CD4-positive, alpha-beta memory T cell (primary cell): ENCODE measurements at places on chromosomes 6 and 20.

- no peak for DNase-seq
Observed at GRCh38 chr6:17418281-17419188, 25.1 kb downstream of the CAP2 start.

DNA sequence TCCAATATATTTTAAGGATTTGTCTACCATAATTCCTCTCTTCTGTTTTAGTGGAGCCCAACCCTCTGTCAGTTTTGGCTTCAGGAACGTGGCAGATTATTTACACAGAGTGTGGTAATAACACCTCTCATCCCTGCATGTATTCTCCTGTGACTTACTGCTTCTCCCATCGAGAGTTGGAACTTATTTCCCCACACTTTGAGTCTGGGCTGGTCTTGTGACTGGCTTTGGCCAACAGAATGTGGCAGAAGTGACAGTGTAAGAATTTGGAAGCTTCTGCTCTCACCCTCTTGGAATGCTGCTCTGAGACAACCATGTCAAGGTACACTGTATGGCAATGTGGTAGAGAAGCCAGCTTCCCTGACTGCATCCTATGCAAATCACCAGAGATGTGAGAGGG, 407.7 kb downstream of the EPM2A start:
- DNase-seq: no peak

GRCh38 chr6:43250992-43251373, 7.7 kb downstream of the TTBK1 start:
- no peak for DNase-seq

GRCh38 chr6:46661483-46661882, 8.7 kb downstream of the SLC25A27 start:
- no peak for DNase-seq

- DNase-seq: peak; percentile 25
Observed at GRCh38 chr6:7112741-7113313, 5.1 kb downstream of the RREB1 start.

- DNase-seq: no peak
Observed at GRCh38 chr6:135146162-135146934, 34.8 kb upstream of the MYB start.

DNA sequence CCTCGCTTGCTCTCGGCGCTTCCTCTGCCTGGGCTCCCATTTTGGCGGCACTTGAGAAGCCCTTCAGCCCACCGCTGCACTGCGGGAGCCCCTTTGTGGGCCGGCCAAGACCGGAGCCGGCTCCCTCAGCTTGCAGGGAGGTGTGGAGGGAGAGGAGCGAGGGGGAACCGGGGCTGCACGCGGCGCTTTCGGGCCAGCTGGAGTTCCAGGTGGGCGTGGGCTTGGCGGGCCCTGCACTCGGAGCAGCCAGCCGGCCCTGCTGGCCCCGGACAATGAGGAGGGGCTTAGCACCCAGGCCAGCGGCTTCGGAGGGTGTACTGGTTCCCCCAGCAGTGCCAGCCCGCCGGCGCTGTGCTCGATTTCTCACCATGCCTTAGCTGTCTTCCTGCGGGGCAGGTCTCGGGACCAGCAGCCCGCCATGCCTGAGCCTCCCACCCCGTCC, 10.2 kb upstream of the SRPK1 start:
- no peak for DNase-seq

- DNase-seq: no peak
Observed at GRCh38 chr6:90097356-90097755, 199.3 kb downstream of the BACH2 start.
